ENCODE measurements at places on chromosomes 16 and 17.

DNA sequence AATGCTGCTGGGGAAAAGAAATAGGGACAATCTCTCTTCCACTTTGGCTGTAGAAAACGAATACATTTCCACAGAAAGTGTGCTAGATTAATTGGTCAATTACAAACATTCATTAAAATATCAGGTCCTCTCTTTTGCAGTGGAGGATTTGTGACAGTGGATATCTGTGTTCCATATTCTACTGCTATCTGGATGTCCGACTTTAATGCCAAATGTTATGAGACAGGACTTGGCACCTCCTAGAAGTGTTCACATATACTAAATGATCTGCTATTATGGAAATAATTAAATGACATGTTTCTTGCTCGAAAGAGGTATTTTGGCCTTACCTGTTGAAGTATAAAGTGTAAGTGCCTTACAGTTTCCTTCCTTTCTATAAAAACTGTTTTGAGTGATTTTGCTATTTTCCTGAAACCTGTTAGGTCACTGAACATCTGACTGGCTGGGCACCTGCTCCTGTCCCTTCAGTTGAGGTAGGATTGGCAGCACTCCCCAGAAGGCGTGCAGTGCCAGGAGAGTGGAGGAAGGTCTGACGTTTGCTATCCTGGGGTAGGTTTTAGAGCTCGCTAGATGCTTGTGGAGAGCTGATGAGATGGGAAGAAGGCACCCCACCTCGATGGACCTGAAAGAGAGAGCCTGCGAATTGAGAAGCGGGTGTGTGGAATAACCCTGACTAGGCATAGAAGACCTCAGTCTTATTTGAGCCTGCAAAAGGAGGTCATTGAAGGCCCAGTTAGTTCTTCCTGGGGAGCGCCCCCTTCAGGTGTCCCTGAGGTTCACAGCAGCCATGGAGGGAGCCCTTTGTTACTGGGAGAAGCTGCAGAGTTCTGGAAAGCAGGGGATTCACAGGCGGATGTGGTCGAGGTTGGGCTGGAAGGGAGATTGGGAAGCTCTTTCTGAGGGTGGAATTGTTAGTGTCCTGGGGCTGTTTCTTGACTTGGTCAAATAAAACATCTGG lies 159.4 kb upstream of the ZNF267 start:
- DNase-seq: no peak

DNA sequence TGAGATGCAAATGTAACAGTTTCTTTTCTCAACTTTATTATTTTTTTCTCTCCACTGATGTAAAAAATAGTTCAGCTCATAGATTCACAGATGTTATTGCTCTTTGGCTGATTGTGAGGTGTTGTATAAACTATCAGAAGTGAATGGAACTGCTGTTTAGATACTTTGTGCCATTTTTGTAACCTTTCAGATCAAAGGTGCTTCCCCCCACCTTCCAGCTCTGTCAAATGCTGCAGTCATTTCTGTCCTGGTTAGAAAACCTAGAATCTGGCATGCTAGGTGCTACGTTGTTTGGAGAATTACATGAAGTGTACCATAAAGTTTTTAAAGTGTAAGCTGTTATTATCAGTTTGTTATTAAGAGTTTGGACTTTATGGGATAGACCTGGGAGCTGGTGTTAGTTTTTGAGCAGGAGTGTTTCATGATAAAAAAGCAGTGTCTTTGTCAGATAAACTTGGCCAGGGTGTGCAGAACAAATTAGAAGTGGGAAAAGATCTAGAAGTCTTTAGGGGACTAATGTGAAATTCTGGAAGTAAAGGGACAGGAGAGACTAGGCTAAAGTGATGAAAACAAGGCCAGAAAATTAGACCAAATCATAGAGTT lies 1.8 kb upstream of the WIPI1 start:
- no peak for DNase-seq

DNA sequence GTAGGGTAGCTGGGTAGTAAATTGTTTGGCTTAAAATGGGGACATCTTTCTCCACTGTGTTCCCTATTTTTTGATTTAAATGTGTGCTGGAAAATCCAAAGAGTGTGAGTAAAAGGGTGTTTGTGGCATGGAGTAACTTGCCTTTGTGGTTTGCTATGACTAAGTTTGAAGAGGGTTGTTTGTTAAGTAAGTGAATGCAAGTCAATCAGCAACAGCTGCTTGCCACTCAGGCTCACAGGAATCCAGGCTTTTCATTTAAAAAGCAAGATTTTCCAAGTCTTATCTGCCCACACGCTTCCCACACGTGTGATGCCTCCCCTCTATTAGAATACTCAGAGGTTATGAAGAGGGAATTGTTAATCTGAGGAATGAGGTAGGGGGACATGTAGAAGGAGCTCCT lies 847.7 kb upstream of the RBFOX1 start:
- DNase-seq: no peak

- peak; percentile 33 for DNase-seq
Observed at GRCh38 chr17:29111816-29112499, 68.2 kb downstream of the MYO18A start.

- no peak for DNase-seq
Observed at GRCh38 chr16:27839419-27839818, 224.1 kb downstream of the GSG1L start.

- DNase-seq: no peak
Observed at GRCh38 chr16:73216932-73217331, 169.0 kb upstream of the ZFHX3 start.

DNA sequence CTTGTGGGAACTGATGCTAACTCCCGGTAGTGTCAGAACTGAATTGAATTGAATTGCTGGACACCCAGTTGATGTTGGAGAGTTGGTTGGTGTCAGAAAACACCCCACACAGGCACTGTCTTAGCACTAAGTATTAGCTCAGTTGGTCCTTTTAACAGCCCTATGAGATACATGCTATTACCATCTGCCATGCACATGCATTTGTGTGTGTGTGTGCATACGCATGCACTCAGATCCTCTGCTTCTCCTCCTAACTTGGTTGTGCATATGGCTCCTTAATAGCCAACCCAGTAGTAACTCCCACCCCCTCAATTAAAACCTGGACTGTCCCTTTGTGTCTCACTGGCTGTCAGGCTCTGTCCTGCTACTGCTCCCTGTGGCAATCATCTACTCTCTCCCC lies 32.3 kb upstream of the DYNLL2 start:
- no peak for DNase-seq

GRCh38 chr16:85231959-85232358 lies 119.7 kb upstream of the CIBAR2 start:
- DNase-seq: no peak

GRCh38 chr17:44137891-44138709 lies 3.6 kb upstream of the HROB start:
- DNase-seq: peak; percentile 74

DNA sequence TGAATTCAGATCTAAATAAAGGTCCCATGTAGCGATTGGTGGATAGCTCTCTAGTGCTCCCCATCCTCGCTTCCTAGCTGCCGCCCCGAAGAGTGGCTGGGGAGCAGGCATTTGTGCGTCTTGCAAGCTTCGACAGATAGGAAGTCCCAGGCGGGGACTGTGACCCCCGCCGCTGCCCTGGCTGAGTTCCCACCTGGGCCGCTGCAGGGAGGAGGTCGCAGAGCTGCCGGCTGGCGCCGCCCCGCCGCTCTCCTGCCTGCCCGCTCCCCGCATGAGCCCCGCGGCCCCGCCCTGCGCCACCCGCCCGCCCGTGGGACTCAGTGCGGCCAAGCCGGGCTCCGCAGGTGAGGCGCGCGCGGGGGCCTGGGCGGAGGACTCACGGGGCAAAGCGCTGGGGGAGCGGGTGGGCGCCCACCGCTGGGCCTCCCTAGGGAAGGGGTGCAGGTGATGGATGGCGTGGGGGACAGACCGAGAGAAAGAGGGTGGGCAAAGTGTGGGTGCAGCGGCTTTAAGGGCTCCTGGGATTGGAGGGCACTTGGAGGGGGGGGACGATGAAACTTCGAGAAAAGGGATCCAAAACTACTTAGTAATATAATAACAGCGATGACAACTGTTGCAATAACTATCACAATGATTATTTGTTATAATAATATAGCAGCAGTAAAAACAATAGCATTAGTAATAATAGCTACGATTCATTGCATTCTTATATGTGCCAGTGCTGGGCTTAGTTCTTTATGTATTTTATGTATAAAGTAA lies at the start of gene OTOA:
OTOA (plus strand) TSS at position 80 of the 759 bp plus-strand sequence. CDS start 14,547 bp downstream, outside the sequence.
- no peak for DNase-seq

- DNase-seq: no peak
Observed at GRCh38 chr17:14303343-14304221, 2.7 kb downstream of the HS3ST3B1 start.

- DNase-seq: no peak
Observed at GRCh38 chr17:82281502-82282238, 8.2 kb upstream of the CSNK1D start.

- no peak for DNase-seq
Observed at GRCh38 chr17:4440690-4441686, 7.2 kb downstream of the SPNS3 start.

DNA sequence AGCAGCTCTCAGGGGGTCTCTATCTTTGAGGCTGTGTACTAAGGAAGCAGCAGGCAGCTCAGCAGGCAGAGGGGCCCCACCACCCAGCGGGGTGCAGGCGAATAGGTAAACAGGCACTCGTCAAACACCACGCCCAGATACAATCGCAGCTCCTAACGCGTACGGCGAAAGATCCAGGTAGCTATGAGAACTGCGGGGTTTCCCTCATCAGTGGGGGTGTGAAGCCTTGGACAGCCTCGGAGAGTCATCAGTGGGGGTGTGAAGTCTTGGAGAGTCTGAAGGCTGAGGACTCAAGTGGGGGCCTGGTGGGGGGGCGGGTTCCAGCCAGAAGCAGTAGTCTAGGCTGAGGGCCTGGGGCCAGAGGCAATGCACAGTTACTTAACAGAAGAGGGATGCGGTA lies 69.0 kb downstream of the RTN4RL1 start:
- no peak for DNase-seq

- no peak for DNase-seq
Observed at GRCh38 chr16:2486645-2487516, 12.0 kb downstream of the TBC1D24 start.

GRCh38 chr17:51439395-51440229 lies 179.3 kb downstream of the UTP18 start:
- DNase-seq: no peak

DNA sequence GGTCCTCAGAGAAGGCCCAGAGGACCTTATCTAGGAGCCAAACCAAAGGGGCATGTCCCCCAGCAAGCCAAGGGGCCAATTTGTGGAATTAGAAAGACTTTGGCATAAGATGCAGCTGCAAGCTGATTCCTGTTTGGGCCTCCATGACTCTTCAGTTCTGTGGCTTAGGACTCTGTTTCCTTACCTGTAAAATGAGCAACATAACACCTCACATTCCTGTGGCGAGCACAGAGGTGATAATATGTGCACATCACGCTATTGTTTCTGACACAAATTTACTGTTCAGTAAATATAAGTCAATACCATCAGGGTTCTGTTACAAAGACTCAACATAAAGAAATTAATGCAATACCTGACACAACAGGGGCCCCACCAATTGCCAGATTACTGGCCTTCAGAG lies 57.7 kb downstream of the CDH11 start:
- no peak for DNase-seq

DNA sequence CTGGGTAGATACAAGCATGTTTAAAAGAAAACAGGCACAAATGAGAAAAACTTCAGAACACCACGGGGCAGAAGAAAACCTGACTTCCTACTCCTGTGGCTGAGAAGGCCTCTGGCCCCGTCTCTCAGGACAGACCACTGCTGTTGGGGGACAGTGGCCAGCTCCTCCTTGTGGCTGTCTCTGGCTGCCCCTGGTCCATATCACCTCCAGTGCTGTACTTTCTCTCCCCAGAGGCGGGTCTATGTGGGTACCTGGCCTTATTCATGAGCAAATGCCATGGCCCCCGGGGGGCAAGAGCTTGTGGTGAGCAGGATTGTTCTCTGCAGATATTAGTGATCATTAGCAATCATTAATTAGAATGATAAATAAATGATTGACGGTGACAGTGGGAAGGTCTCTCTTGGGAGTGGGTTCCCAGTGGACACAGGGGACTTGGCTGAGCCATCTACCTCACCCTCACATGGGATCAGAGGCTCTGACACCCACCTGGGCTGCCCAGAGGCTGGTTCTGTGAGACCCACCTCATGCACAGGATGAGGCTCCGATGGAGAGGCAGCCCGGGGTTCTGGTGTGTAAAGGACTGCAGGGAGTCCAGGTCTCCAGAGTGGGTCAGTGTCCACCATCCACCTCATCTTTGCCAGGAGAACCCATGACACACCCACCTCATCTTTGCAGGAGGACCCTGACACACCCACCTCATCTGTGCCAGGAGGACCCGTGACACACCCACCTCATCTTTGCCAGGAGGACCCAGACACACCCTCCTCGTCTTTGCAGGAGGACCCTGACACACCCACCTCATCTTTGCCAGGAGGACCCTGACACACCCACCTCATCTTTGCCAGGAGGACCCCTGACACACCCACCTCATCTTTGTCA lies 30.6 kb upstream of the CBFA2T3 start:
- no peak for DNase-seq

GRCh38 chr17:70938336-70938735 lies 769.0 kb downstream of the KCNJ2 start:
- no peak for DNase-seq

DNA sequence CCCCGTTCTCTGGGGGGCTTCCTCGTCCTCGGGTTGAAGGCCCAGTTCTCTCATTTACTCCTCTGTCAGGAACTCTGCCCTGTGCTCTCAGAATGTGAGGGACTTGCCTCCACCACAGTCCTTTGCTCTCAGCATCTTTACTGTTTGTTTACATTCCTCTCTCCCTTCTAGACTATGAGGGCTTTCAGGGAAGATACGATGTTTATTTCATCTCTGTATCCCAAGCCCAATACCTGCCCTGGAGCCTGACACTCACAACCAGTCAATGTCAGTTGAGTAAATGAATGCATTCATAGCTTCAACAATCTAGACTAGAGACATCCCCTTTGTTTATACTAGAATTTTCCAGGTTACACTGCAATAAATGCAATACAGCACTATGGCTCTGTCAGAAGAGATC lies 409.6 kb upstream of the CDH11 start:
- DNase-seq: no peak

DNA sequence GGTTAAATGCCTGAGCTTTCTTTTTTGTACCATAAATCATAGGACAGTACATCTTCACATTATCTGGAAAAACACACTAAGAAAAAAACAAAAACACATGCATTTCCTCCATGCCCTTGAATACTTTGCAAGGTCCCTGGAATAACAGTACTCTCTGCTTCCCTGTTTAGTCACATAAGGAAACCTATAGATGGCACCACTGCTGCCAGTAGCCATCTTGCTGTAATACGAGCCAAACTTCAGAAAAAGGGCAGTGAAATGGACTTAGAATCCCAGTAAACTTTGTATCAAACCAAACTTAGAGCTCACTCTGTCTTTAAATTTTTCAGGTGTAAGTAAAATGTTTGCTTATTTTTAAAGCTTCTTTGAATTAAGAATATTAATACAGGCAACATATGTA lies 435.5 kb downstream of the KCNJ2 start:
- DNase-seq: no peak

DNA sequence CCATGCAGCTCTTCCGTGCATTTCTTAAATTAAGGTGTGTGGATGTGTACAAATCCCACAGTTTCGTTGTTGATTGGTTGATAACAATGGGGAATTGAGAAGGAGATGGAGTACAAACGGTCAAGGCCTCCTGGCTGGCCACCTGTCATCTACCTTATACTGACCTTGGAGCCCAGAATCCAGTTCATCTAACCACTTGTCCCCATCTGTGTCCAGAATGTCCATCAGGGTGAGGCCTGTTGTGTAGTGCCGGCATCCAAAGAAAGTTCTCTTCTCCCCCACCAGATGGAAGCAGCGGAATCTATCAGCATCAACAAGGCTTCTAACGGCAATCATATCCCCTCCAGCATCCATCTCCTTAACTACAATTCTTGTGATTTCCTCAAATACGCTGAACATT lies 1.5 kb downstream of the GSDMB start:
- DNase-seq: no peak

- DNase-seq: no peak
Observed at GRCh38 chr17:37598145-37598544, 11.1 kb downstream of the SYNRG start.

All from hypothalamus (tissue), 51 donors.